ENCODE measurements at places on chromosomes 1 and 21. TPM values are rescaled to one million over a fixed set of nuclear protein-coding genes. Genes with fewer than 3 reads are reported as not detected.

VANGL2 gene
- 0.08 TPM for polyA plus RNA-seq

DNA sequence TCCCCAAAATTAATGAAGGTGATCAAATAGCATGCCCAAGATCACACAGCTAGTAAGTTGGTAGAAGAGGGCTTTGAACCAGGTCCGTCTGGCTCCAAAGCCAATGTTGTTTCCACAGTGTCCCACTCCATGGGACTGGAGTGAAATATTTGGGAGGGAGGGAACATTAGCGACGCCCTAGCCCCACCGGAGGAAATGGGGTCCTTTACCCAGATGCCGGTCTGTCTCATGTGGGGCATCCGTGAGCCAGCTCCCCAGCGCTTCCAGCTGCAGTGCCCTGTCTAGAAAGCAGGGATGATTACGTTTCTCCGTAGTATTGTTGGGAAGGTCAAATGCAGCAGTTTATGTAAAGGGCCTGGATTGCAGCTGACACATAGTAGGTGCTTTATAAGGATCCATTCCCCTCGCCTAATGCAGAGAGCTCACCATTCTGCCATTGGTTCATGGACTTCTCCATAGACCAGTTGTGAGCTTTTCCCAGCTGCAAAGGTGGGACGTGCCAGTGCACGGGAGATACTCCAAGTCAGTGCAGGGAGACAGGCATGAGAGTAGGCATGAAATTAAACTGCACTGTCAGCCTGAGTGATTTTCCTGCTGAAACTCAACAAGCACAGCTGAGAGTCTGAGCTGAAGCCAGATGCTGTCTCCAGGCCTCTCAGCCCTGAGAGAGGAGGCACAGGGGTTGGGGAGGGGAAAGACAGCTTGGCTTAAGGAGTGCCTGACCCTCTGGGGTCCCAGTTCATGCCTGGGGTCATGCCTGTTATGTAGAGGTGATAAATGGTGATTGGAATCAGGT lies 24.7 kb downstream of the QSOX1 start:
- no peak overlapping the region for H3K27ac ChIP-seq
- no peak overlapping the region for H3K4me3 ChIP-seq
- H3K36me3 ChIP-seq, result no peaks in the 10 kb centered on the region
- no peaks in the 10 kb centered on the region for H3K4me1 ChIP-seq

AQP10 gene
- polyA plus RNA-seq, result not detected

CHRM3 gene
- polyA plus RNA-seq, result 1.2 TPM

CACNA1S gene
- not detected for polyA plus RNA-seq

GRCh38 chr1:92795166-92795565 lies 10.3 kb upstream of the EVI5 start:
- DNase-seq, result no peak
- H3K27me3 ChIP-seq, result no peaks in the 10 kb centered on the region
- no peak overlapping the region for H3K27ac ChIP-seq
- H3K4me1 ChIP-seq, result no peaks in the 10 kb centered on the region
- no peak overlapping the region for H3K4me3 ChIP-seq

Data from liver (tissue), 10 donors.